Stimulated activated CD4-positive, alpha-beta T cell treated with anti-CD3 and anti-CD28 coated beads, Interleukin-1b, Interleukin-23, amount 100 ng/mL, for 48 hours (primary cell): ENCODE measurements at places on chromosomes 1 and 21.
A peak's percentile ranks its signal among the peaks of the same experiment; 100 is the strongest.

- DNase-seq = no peak
Observed at GRCh38 chr1:54559771-54560231, 11.8 kb downstream of the ACOT11 start.

DNA sequence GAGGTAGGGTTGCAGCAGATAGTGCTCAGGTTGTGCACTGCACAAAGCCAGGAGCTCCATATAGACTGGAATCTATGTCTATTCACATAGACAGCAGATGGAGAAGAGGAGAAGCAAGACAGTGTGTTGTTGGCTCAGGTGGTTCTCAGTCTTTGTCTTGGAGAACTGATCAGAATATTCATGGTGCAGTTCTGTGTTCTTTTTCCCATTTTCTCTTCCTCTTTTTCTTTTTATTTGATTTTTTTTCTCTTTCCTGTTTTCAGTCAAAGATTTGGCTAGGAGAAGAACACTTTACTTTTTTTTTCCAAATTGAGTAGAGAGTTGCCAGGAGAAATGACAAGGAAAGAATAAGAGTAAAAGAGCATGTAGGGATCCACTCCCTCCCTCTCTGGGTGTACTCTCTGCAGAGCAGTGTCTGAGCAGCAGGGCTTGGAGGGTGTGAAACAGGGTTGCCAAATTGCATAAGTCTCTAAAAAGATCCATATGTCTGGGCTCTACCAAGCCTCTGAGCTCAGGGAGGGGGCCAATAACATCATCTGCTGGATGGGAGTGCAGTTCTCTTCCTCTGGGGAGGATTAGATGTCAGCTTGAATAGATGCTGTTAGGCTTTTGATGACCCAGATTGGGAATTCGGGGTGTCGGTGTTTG lies 8.7 kb upstream of the CD34 start:
- DNase-seq = no peak

DNA sequence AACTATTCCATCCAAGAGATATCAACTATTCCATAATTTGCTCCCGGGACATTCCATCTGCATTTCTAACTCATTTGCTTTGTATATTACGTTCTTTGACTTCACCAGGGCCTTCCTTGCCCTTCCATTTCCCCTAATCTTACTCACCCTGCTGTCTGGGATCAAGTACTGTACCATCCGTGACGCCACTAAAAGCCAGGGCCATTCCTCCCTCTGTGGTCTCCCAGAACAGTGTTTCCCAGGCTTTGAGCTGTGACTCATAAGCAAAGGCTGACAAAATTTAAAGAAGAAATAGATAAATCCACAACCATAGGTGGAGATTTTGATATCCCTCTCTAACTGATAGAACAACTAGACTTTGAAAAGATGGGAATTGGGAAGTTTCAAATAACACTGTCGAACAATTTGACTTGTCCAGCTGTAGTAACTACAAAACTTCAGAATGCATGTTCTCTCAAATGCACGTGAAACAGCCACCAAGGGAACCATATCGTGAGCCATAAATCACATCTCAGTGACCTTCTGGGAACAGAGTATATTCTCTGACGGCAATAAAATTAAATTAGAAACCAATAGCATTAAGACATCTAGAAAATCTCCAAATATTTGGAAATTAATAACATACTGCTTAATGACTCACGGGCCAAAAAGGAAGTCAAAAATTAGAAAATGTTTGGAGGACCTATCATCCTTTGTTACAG lies 501.0 kb downstream of the SETD4 start:
- DNase-seq = no peak

GRCh38 chr1:154749078-154749760 lies 120.9 kb downstream of the KCNN3 start:
- DNase-seq = peak; percentile 64

DNA sequence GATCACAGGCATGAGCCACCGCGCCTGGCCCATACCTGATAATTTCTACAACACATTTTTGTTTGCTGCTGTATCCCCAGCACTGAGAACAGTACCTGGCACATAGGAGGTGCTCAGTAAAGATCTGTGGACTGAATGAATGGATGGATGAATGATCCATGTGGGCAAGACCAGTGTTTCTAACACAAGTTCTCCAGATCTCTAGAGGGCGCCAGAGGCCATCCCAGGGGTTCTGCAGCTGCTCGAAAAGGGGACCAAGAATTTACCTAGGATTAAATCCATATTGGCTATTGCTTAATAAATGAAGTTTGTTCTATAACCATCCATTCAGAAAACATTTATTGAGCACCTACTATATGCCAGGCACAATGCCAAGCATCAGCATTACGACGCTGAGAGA lies 167.7 kb downstream of the ACTL8 start:
- no peak for DNase-seq

- no peak for DNase-seq
Observed at GRCh38 chr1:213507472-213508223, 456.6 kb downstream of the RPS6KC1 start.

DNA sequence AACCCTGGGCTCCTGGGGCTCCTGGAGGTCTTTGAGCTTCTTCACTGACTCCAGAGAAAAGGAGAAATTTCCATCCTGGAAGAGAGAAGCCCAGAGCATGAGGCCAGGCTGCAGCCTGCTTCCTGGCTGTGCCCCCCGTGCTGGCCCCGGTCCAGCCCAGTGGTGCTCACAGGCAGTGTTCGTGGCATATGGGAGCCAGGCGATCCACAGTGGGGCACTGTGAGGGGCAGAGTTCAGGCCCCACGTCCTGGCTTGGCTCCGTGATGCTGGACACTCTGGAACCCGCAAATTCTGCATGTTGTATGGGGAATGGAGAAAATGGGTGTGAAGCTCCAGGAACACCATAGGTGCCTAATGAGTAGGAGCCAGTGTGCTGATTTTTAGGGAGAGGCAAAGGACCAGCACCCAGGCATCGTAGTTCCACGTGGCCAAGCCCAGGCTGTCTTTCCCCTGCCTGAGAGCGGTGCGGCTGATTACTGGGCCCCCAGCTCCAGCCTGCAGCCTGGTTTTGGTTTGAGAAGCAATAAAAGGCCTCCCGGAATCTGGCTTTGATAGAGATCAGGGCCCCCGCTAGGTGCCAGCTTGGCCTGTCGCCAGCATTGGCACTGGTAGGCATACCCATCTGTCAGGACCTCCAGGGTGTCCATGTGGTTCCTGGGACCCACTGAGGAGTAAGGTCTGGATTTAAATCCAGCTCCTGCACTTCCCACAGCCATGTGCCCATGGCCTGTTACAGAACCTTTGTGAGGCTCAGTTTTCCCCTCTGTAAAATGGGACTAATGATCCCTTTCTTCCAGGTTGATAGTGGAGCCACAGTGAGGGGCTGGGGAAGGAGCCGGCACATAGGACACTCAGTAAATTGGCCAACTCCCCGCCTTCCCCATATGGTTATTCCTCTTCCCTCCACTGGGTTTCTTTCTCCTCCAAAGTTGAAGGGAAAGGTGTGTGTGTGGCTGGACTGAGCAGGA lies 725 bp downstream of the GUCA2A start:
- no peak for DNase-seq

GRCh38 chr21:26433386-26433785 lies 139.7 kb downstream of the CYYR1 start:
- no peak for DNase-seq

DNA sequence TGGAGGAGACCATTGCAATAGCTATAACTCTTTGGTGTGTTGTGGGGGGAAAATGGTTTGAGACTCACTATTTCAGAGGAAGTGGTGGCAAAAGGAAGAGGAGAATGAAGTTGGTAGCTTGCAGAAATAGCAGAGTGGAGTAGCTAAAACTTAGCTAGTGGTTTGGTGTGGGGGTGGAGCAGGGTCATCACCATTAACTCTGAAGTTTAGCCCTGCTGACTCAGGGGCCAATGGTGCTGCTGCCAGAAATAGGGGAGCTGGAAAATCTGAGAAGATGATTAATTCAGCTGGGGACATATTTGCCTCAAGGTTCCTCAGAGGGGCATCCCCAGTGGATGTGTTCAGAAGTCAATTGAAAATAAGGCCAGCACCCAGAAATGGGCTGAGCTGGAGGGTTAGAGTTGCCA lies 65.4 kb downstream of the RUNX1 start:
- DNase-seq = peak; percentile 80

GRCh38 chr1:11645670-11646265 lies 8.5 kb downstream of the FBXO2 start:
- peak; percentile 82 for DNase-seq

- peak; percentile 84 for DNase-seq
Observed at GRCh38 chr1:182789138-182790076, at the start of gene NPL. Gene NPL, plus strand, starts transcription at chr1:182789773. Its CDS starts 4,599 bp downstream, at chr1:182794372.

- no peak for DNase-seq
Observed at GRCh38 chr1:19949016-19949415, 25.6 kb upstream of the PLA2G2E start.

DNA sequence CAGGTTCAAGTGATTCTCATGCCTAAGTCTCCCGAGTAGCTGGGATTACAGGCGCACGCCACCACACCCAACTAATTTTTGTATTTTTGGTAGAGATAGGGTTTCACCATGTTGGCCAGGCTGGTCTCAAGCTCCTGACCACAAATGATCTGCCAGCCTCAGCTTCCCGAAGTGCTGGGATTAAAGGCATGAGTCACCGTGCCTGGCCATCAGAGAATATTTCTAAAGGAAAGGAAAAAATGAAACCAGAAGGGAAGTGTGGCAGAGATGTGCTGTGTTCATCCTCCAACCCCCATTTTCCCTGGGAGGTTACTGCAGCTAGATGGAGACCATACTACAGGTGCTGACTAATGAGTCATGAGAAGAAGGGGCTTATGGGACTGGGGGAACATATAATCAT lies 964.1 kb downstream of the TTLL7 start:
- no peak for DNase-seq

- peak; percentile 63 for DNase-seq
Observed at GRCh38 chr1:226763905-226764264, 24.8 kb upstream of the ITPKB start.

GRCh38 chr1:184199438-184200085 lies 148.0 kb downstream of the TSEN15 start:
- DNase-seq = no peak

DNA sequence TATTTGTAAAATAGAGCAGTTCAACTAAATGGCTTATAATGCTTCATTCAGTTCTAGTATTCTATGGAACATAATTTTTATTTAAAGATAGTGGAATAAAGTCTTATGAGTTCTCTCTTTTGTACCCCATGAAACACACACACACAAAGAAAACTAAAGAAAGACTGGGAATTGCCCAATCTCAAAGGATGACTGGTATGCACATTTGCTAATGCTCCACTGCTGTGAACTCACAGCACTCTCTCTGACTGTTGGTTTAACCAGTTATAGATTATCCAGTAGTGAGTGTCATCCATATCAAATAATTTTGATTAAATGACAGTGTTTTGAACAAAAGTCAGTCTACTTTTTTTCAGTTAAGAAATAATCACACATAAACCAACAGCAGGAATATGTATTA lies 1082.4 kb upstream of the B3GALT2 start:
- DNase-seq = no peak

DNA sequence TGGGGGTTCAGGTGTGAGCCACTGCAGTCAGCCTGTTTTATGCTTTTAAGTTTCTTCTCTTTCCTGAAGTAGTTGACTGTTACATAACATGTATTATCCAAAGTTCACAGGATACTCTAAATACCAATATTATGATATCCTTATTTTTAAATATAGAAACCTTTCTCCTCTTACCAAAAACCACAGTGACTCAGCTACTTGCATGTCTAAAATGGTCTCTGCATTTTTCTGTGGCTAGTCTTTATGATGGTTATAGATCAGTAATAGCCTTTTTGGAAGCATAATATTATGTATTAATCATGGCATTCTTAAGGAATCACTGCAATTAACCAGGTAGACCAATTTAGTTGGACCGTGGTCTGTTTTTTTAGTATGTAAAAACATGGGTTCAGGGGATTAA lies 210.8 kb upstream of the CACYBP start:
- DNase-seq = no peak
